ENCODE measurements at places on chromosomes 13 and 19.

DNA sequence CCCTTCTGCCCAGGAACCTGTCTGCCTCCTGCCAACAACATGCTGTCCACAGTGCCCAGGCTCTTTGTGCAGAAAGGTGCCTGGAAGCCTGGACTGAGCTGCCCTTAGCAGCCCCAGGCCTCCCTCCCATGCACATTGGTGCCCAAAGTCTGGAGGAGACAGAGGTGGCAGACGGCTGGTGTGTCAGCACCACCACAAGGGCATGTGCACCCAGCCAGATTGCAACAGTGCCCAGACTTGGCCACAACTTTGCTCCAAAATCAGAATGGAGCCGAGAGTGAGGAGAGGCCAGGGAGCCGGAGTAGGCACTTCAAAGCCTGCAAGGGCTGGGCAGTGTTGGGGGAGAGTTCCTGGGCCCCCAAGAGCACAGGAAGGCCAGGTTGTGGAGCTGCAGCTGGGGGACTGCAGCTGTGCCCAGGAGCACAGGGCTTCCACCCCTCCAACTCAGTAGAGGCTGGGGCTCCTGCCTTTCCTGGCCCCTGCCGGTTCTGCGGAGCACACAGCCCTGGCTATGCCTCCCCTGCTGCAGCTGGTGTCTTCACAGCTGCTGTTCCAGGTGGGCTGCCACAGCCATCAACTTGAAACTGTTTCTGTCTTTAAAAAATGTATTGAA lies 1255.8 kb downstream of the SLITRK5 start:
- DNase-seq: no peak

DNA sequence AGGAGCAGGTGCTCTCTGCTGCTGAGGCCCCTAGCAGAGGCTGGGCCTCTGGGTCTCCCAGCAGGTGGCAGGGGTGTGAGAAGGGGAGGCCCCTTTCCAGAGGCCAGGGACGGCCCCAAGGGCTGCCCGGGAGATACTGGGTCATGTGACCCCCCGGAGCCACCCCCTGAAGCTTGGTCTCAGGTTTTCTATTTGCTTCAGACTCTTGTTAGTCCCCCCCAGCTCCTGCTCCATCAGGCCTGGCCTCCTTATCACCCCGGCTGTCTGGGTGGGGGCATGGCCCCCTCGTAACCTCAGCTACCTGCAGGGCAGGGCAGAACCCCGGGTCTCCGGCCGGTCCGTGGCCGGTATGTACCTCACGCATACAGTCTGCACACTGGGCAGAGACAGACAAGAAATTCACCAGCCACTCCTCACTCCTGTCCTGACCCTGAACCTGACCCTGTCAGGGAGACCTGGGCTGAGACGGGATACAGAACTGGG lies 13.2 kb upstream of the TCF3 start:
- DNase-seq: no peak

DNA sequence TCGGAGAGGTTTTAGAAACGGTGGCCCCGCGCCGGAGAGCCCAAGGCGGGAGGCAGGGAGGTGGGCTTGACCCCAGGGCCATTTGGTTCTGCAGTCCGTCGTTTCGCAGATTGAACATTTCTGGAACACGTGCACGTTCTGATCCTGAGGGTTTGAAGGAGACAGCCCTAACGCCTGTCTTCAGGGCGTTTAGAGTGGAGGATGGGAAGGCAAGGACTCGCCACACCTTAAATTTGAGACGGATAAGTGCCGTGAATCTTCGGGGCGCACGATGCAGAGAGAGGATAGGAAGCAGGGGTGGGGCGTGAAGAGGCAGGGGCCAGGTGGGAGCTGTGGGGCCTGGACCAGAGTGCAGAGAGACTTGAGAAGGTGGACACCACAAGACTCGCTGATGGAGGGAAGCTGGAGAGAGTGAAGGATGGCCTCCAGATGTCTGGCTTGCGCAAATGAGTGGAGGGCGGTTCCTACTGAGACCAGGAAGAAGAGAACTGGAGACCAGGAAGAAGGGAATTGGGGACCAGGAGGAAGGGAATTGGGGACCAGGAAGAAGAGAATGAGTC lies 804 bp upstream of the MIER2 start:
- DNase-seq: no peak

GRCh38 chr13:46687810-46688209 lies 109.2 kb downstream of the ESD start:
- no peak for DNase-seq

- DNase-seq: no peak
Measured at GRCh38 chr13:88042489-88042888, 371.3 kb downstream of the SLITRK5 start.

- no peak for DNase-seq
Measured at GRCh38 chr13:50829896-50830295, 13.6 kb downstream of the DLEU7 start.

DNA sequence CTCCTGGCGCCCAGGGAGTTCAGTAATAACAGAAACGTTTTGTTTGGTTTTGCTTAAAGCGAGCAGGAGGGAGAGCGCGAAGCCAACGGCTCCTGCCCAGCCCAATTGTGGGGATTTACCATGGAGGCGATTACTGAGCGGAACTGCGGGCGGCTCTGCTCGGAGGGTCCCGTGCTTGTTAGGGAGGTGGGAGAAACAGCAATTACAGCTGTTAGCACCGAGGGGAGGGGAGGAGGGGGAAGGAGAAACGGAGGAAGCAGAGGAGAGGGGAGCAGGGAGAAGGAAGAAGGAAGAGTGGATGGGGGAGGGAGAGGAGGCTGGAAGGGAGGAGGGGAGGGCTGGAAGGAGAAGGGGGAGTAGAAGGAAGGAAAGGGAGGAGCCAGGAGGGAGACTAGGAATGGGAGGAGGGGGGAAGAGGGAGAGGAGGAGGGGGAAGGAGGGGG lies 7.7 kb upstream of the ONECUT3 start:
- DNase-seq: peak; percentile 26

GRCh38 chr13:102875256-102875655 lies 29.4 kb downstream of the ERCC5 start:
- DNase-seq: no peak

DNA sequence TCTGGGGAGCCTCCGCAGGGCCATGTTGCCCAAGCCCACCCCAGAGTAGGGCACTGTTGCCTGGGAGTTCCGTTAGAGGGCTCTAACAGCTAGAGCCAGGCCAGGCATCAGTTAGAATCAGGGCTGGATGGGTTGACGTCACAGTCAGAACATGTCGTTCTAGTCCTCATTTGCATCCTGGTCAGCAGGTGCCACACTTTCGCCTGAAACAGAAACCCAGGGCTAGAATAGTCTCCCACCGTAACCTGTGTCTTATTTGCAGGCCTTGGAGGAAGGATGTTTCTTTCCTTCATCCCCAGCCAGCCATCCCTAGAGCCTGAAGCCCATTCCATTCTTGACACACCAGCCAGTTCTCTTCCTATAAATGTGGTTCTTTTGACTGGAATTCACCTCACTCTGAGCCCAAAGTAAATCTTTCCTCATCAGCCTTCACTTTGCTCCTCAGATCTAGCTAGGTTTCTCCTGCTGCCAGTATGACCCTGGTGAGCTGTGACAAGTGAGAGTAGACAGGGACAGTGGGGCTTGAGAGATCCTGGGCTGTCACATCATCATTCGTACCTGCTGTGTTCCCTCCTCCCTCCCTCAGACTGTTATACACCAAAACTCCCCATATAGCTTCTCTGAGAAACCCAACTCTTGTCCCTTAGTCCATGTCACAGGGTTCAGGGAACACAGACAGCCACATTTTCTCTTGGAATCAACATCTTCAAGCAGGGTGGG lies 12.2 kb upstream of the CCDC97 start:
- DNase-seq: no peak

DNA sequence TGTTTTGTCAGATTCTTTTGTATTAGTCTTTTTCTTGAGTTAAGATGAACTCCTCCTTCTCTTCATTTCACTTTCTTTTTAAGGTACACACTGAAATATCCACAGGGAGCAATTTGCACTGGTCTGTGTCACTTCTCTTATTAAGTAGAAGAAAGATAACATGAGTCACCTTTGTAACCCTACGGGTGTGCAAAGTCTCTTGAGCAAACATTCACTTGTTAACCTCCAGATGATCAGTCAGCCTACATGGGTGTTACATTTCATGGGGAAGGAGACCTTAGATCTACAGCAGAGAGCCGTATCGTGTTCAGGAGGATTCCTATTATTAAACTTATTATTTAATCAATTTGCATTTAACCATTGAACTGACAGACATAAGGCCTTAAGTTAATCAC lies 5.1 kb downstream of the ZNF507 start:
- DNase-seq: no peak

DNA sequence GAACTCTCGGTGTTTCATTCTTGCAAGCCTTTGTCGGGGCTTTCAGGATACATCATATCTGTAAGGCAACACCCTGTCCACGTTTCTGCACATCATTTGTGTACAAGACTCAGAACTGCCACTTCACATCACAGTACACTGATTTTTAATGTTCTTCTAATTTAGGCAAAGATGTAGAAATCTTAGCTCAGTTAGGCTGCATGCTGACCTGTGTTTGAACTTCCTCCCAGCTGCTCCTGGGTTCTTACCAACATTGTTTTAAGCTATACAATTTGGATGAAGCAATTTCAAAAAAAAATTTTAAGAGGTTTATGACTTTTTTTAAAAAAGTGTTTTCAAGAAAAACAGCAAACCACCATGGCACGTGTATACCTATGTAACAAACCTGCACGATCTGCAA lies 1047.9 kb upstream of the SLC10A2 start:
- no peak for DNase-seq

GRCh38 chr13:36341718-36342117 lies 4.5 kb downstream of the SPART start:
- DNase-seq: no peak

- no peak for DNase-seq
Measured at GRCh38 chr13:60226507-60226906, 62.8 kb upstream of the DIAPH3 start.

GRCh38 chr19:13926715-13927114 lies 11.5 kb downstream of the PODNL1 start:
- no peak for DNase-seq

DNA sequence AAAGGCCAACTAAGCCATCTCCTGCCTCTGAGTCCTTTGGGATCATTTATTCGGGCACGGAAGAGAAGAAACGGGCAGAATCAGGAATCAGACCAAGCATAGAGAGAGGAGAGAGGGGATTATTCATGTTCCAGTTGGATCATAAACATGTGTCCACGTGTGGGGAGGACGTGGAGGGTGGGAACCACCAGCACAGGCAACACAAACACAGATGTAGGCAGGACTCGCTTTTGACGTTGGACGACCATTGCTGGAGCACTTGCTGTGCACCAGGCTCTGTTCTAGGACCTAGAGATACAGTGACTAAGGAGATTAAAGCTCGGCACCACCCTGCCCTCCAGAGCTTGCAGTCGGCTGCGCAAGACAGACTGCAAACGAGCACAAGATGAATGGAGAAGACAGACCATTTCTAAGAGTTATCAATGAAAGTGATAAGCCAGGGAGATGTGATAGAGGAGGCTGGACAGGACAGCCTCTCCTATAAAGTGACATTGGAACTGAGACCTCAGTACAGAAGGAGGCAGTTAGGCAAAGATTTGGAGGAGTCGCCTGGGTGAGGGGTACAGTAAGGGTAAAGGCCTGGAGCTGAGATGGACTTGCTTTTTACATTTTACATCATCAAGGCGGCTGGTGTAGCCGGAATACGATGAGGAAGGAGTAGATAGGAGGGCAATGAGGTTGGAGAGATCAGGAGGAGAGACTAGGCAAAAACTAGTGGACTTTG lies 716 bp downstream of the SH2D3A start:
- DNase-seq: no peak

DNA sequence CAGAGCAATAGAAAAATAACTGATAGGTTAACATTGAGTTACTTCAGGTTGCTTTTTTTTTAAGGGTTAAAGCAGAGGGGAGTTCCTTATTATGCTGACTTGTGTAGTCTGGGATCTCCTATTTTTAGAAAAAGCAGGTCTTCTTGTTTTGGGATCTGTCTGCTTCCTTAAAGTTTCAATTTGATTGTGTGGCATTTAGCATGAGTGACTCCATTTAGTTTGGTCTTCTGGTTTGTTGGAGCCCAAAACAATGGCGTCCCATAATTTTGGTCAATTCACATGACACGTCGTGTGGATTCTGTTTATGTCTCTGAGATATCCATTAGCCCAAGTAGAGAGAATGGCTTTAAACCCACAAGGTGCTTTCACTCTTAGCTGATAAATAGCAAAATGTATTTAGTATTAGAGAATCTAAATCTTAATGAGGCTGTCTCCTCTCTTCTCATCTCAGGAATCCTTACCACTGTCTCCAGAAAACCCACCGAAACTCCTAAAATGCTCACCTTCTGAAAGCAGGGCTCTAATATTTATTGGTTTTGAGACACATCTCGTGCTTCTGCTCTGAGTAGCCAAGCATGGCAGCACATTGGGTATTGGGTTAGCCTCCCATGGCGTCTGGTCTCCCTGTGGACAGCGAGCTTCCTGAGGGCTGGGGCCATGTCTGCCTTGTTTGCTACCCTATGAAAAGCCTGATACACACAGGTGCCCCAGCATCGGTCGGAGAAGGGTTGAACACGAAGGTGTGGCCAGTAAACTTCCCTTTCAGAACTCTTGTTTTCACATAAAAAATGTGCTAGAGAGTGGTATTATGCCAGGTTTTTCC lies 67.2 kb upstream of the GPR183 start:
- no peak for DNase-seq

- peak; percentile 25 for DNase-seq
Measured at GRCh38 chr13:113836768-113837559, 26.9 kb downstream of the GAS6 start.

DNA sequence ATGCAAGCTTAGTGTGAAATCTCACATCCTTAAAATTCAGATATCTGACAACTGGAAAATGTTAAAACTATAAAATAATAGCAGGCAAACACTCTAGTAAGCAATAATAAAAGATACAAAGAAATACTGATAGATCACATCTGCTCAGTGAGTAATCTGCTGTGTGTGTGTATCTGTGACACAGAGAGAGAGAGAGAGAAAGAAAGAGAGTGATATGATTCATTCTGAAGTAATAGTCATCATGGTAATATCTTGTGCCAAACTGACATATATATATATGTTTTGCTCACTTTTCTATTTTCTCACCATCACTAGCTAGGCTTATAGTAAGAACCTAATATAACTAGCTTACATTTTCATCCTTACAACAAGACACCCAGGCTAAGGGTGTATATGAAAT lies 288.0 kb upstream of the SLITRK6 start:
- DNase-seq: no peak

- DNase-seq: no peak
Measured at GRCh38 chr19:4012092-4012974, 4.8 kb downstream of the PIAS4 start.

DNA sequence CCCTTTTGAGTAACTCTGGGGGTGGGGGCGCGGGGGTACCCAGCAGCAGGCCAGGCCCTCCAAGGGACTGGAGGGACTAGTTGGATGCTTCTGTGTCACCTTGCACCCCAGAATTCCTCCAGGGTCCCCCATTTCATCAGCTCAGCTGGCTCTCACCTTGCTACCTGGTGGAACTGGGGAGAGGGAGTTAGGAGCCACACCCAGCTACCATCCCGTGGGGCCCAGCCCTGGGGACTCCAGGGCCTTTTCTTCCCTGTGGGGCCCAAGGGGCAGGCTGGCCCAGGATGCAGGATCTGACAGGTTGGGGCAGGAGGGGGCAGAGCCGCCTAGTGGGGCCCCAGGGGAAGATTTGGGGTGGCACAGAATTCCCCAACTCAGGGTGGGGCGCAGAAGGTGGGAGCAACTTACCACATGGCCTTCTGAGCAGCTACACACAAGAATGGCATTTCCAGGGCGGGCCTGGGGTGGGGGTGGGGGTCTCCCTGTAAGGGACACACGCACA lies 32.8 kb upstream of the NANOS3 start:
- no peak for DNase-seq
